ENCODE measurements at places on chromosomes 1 and 21.
A peak's percentile ranks its signal among the peaks of the same experiment; 100 is the strongest.

- DNase-seq = no peak
These were observed 37.3 kb upstream of the KHDRBS1 start for GRCh38 chr1:31976401-31976800.

GRCh38 chr1:4344065-4344732 is 310.2 kb upstream of the AJAP1 start:
- DNase-seq = no peak

- DNase-seq = no peak
These were observed 17.9 kb downstream of the EPRS1 start for GRCh38 chr1:220028346-220028895.

DNA sequence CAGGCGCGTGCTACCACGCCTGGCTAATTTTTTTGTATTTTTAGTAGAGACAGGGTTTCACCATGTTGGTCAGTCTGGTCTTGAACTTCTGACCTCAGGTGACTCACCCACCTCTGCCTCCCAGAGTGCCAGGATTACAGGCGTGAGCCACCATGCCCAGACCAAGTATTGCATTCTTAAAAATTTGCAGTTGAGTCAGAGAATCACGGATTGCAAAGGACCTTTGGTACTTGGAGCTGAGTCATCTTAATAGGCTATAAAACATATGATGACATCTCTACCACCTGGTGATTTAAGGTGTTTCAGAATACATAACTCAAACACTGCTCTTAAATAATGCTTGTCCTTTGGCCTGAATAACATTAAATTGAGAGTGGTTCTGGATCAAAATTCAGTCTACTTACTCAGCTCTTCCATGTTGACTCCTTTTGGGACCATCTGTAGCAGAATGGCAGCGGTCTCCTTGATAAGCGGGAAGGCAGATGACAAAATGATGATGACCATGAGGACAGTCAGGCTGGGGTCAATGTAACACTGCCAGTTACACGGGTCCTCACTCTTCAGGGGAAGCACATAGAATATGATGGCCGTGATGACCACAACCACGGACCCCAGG is 10.4 kb downstream of the SLC30A10 start:
- DNase-seq = no peak

DNA sequence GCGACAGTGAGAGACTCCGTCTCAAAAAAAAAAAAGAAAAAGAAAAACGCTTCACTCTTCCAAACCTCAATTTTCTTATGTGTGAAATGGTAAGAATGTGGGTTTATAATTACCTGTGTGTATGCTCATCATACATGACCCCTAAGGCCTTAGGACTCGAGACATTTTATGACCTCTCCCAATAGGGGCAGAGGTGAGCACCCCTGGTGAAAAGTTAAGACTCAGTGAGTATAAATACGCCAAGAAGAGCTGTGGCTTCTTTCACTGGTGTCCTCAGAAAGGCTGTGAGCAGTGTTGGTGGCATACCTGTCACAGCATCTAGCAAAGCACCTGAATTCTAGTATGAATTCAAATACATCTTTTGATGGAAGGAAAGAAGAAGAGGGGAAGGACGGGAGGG is 7.8 kb upstream of the FCMR start:
- DNase-seq = no peak

DNA sequence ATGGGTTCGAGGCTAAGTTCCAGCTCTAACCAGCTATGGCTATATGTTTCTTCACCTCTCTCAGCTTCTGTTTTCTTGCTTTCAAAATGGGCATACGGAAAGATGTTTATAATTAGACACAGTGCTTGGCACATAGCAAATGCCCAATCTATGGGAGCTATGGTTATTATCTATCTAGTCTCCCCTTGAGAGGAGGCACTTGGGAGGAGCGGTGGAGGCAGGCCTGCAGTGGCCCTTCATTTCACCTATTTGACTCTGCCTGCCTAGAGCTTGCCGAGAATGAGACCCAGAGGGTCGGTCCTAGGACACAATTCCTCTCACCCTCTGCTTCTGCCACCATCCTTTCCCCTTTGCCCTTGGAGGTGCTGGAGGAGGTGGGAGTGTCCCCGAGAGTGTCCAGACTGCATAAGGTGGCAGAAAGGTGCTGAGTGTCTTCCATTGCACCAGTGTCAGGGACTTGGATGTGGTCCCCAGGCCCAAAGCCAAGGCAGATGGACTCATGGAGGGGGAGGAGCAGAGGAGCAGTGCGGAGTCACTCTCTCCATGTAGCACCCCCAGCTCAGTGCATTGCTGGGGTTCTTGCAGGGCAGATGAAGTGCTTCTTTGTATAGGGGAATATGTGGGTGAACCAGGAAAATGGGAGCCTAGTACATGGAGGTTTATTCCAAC is 9.0 kb downstream of the LGR6 start:
- no peak for DNase-seq

DNA sequence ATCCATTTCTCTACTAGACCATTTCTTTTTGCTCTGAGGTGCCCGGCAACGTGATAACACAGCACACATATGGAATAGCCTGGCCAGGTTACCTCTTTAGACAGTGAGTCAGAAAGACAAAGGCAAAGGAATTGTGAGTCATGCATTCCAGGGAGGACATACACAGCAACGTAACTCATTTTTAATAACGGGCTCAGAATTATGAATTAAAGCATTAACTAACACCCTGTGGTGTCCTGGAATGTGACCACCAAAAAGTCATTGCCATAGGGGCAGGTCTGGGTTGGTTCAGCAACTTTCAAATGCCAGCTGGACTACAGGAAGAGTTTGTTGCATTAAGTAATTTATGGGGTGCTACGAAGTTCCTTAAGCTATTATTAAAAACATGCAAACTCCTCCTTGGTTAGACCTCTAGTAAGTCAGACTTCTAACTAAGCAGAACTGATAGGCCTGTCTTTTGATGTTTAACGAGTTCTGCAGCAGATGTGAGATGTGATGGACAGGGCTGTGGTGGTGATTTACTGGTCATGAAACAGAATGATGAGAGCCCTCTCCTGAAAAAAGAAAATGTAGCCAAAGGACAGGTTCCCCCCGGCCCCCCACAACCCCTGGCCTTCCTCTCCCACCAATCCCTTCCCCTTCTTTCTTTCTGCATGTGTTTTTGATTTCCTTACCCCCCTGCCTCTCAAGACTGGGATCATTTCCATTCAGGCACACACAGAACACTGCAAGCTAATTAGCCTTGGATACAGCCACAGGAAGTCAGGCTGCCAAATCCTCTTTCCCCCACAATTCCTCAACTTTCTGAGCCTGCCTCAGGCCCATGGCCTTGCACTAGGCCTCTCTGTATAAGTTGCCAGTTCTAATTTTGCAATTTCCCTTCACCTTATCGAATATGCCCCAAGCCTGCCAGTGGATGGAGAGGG is 88.9 kb upstream of the HAO2 start:
- DNase-seq = no peak

GRCh38 chr1:161531986-161532643 is 7.8 kb downstream of the HSPA6 start:
- no peak for DNase-seq

- DNase-seq = no peak
These were observed 20.9 kb upstream of the PDXK start for GRCh38 chr21:43697758-43698643.

GRCh38 chr1:59976194-59977074 is 49.9 kb upstream of the CYP2J2 start:
- DNase-seq = peak; percentile 64

- no peak for DNase-seq
These were observed 206.3 kb upstream of the B3GALT2 start for GRCh38 chr1:193392686-193393085.

- no peak for DNase-seq
These were observed 24.7 kb upstream of the SLC44A3 start for GRCh38 chr1:94795434-94795833.

- peak; percentile 75 for DNase-seq
These were observed 6.0 kb upstream of the UBL4B start for GRCh38 chr1:110106013-110106941.

GRCh38 chr1:58848818-58849411 is 65.1 kb upstream of the JUN start:
- DNase-seq = no peak

DNA sequence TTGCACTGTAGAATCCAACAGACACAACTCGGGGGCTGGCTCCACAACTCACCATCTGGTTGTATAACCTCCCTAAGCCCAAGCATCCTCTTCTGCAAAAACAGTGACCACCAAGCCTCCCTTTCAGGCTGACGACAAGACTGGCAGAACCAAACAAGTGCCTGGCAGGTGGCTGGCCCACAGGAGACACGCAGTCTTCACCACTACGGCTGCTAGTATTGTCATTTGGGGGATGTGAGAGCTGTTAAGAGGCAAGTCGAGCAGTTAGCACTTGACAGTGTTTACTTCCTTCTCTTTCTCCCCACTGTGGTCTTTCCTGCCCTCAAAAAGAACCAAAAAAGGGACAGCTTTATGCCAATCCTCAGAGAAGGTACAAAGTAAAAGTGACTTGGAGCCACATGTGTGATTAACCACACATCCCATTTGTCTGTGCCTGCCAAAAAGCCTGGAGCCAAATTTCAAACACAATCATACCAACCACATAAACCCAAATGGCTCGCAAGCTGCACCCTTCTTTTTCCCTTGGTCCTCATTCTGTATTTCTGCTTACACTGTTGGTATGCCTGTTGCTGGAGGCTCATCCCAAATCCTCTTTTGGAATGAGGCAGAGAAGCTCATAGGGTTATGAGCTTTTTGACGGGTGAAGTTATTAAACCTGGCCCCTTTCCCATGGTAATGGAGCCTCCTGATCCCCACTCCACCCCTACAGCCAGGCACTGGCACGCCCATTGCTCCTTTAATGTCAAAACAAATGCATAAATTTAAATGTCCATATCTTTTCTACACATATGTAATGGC is 94.1 kb downstream of the TGFBR3 start:
- DNase-seq = no peak

DNA sequence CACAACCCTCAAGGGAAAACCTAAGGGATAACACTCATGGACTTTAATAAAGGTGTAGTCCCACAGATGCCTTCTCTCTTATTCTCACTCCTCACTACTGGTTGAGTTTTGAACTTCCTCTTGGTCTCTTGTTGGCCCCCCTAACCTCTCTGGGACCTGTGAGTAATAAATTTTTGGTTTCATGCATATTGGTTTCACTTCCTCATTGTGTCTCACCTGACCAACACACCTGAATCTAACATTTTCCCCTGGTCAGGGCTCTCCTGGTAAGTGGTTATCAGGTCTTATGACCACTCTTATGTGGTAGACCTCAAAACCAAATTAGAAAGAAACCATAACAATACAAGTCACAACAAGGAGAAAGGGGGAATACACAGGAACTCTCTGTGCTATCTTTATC is 60.5 kb upstream of the PRMT6 start:
- no peak for DNase-seq
